ENCODE measurements at places on chromosomes 5 and 9.

DNA sequence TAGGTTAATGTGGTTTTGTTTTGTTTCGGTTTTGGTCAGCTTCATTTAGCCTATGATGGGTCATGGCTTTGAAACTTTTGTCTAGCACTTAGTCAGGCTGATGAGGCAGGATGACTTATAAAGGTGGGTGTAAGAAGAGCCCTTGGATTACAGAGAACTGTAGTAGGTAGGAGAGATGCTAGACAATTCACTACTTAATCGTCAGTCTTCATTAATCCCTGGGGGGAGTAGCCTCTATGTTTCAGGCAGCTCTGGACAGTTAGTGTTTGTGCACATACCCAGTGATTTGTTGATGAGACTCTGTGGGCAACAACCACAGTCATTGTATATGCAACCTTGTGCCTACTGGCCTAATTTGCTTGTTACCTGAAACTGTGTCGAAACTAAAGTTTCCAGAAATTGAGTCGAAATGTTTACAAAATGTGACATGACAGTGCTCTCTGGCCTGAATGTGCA is 113.3 kb downstream of the MTREX start:
- DNase-seq, result no peak

GRCh38 chr9:33791117-33791516 is 4.2 kb upstream of the PRSS3 start:
- DNase-seq, result no peak

DNA sequence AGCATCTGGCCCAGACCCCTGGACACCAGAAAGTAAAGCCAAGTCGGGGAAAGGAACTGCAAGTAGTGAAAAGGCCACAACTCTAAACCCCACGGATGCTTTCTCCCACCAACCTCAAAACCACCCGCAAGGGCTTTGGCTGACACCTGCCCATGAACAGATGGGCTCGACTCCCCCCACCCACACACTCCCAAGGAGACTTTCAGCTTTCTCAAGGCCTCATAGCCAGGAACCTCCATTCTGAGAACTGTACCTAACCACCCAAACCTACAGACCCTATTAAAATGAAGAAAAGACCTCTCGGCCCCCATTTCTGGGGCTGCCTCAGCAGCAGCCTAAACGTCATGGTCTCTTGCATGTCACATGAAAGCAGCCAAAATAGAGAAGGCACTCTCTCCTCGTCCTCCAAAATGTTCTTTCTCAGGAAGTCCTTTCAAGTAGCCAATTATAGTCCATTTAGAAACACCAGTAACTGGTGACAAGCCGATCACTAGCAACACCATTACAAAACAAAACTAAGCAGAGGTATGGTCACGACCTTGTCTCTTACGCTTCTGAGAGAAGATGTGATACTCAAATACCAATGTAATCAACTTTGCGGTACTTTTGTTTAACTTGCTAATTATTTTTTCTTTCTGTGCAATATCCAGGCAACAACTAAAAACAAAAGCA is 2.9 kb downstream of the B4GALT1 start:
- no peak for DNase-seq

DNA sequence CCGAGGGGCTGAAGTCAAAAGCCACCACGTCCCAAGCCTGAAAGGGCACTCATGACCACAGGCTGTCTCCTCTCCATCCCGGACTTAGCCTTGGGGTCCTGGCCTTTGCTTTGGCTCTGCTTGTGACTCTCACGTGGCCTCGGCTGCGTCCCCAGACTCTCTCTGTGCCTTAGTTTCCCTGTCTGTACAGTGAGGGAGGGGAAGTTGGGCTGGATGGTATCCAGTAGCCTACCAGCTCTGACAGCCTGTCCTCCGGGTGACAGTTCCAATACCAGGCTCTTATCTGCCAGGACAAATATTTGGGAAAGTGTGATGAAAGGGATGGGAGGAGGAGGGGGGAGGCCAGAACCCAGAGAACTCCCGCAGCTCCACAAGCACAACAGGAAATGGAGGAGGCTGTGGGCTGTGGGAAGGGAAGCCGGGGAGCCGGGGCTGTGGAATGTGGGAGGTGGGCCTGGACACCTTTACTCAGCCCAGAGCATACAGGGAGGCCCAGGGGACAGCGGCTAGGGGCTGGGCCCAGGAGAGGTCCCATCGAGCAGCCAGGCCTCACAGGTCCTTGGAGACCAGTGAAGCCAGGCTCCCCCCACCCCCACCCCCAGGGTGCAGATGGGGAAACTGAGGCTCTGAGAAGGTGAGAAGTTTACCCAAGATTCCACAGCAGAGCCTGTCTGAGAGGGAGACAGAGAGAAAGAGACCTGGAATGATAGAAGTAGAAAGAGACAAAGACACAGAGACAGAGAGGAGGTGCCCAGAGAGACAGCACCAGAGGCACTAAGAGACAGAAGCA is 18.3 kb downstream of the PDGFRB start:
- DNase-seq, result no peak

- DNase-seq, result no peak
Observed at GRCh38 chr9:89025553-89025952, 34.3 kb downstream of the S1PR3 start.

DNA sequence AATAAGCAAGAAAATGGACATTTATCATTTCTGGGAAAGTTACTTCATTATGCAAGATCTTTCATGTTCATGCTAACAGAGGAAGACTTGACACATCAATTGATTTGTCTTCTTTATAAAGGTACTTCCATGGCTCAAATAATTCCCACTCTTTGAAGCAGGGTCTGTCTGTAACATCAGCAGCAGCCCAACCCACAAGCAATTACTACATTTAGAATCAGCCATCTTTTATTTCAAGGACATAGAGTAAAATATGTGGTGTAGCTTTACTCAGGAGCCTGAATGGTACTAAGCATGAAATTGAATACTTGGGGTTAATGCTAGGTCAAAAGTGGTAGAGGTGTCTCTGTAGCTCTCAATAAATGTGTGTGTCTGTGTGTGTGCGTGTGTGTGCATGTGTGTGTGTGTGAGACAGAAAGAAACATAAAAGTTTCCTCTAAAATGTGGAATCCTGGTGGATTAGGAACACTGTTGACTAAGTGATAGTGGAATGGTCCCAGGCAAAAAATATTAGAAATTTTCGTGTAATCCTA is 581.1 kb downstream of the CAAP1 start:
- no peak for DNase-seq

DNA sequence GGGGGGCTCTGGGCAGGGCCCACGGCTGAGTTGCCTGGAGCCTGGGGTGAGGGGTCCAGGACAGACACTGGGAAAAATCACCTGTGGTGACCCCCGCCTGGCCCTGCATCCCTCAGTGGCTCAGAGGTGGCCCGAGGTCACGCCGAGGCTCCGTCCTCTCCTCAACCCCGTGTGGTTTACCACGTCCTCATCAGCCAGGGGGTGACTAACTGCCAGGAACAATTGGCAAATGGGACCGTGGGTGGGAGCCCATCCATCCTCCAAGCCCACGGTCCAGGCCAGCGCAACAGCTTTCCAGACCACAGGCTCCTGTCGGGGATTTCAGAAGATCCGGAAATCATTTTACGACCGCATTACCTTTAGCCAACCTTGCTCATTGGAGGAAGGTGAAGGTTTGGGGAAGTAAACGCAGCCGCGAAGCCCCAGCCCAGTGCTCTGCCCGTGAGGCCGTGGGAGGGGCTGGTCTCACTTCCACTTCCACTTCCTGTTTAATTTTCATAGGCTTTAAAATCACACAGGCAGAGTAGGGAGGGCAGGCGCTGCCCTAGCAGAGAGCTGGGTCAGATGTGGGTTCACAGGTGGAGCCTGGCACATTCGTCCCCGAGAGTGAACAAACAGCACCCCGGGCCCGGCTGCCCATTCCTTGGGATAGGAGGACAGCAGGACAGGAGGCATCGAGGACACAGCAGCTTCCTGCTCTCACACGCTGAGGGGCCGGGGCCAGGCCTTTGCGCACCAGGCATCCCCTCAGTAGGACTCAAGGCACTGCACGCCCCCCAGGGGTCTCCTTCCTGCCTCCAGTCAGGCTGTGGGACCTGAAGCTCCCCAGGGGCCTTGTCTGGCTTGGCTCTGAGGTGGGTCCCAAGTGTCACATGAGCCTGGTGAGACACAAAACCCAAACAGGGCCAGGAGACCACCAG is 19.8 kb upstream of the SLC9A3 start:
- no peak for DNase-seq

- DNase-seq, result no peak
Observed at GRCh38 chr9:112836394-112836793, 54.3 kb downstream of the SLC46A2 start.

GRCh38 chr5:15789642-15790041 is 289.7 kb downstream of the FBXL7 start:
- no peak for DNase-seq

DNA sequence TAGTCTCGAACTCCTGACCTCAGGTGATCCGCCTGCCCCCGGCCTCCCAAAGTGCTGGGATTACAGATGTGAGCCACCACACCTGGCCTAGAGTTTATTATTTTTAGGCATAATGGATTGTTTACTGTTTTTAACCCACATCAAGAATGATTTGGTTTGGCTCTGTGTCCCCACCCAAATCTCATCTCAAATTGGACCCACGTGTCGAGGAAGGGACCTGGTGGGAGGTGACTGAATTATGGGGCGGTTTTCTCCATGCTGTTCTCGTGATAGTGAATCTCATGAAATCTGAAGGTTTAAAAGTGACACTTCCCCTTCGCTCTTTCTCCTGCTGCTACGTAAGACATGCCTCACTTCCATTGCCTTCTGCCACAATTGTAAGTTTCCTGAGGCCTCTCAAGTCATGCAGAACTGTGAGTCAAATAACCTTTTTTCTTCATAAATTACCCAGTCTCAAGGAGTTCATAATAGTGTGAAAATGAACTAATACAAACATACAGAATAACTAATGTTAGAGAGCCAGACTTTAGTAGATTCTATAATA is 88.2 kb downstream of the RICTOR start:
- no peak for DNase-seq

DNA sequence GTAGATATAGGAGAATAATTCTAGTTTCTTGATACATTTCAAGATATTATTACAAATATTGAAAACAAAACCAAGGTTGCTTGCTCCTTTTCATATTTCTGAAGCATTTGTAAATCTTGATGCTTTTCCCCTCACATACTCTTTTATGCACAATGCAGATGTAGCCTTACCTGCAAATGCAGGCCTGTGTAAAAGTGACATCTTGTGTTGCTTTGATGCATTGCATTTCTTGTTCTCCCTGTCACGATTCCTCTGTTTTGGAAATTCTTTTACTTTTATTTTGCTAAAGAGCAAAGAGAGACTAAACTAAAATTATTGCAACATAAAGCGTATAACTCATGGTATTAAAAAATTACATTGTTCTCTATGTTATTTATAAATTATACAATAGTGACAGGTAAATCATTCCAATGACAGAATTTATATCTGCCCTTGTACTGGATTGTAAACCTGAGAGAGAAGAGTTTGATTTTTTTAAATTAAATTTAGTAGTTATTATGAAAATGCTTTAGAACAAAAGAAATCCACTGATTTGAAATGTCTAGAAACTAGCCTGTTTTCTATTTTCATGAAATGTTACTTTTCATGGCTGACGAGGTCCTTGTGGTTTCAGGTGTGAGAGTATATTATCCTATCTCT is 970.0 kb downstream of the MAT2B start:
- no peak for DNase-seq

- no peak for DNase-seq
Observed at GRCh38 chr5:143197260-143197656, 206.2 kb downstream of the NR3C1 start.

DNA sequence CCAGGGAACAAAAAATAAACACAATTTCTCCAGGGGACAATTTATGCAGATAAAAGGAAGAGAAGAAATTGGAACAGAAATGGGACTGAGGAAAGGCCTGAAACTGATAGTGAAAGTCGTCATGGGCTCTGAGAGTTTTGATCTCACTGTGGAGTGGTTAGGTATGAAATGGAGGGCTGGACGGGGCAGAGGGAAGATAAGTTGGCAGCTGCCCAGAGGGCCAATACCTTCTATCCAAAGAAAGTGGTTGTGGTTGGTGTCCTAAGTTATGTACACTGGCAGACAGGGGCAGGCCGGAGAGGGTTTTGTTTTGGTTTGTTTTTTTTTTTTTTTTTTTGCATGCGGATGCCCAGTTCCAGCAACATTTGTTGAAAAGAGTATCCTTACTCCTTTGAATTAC is 46.1 kb downstream of the ZNF618 start:
- DNase-seq, result no peak

- DNase-seq, result no peak
Observed at GRCh38 chr5:166909040-166909439, 1382.4 kb upstream of the WWC1 start.

DNA sequence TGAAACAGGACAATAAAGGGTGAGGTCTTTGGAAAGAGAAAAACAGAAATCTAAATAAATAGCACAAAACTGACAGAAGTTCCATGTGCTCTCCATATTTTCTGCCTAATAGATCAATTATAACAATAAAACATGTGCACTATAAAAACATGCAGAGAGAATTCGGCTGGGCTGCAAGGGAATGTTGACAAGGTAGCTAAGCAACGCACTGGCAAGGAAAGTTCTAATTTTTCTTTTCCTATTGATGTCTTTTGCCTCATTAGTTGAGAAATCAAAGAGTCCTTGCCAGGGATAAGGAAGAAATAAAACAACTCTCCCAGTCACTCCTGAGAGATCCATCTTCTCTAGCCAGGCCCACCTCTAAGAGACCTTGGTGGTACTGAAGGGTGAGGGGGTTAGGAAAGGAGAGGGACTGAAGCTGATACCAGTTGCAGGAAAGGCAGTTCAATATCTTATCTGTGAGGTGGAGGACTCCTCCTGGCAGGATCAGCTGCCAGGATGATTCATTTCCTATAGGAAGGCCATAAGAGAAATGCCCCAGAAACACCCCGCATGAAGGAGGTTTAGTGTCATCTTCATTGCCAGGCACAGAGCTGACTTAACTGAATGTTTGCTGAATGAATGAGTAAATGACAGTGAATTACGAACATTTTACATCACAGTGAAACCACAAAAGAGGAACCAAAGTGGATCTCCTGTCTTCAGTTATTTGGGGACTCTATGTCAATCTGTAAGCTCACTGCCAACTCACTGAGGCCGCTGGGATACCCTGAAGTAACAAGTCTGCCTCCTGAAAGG is 63.7 kb upstream of the IFNK start:
- DNase-seq, result no peak

- no peak for DNase-seq
Observed at GRCh38 chr5:124232515-124232914, 513.9 kb downstream of the ZNF608 start.

- no peak for DNase-seq
Observed at GRCh38 chr5:149886060-149886459, 58.5 kb downstream of the PDE6A start.

DNA sequence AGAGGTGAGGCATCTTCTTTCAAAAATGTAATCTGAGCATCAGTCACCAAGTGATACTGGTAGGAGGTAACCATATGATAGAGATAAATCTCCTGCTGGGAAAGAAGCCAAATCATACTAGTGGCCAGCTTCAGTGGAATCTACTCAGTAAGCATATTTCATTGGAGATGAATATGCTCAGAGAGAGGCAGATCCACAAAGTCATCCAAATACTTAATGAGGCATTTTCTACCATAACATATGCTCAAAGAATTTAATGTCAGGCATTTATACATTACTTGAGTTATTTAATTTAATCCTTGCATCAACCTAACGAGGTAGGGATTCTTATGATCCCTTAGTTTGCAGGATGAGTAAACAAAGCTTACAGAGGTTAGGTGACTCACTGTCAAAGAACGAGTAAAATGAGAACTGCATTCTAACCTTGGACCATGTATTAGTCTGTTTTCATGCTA is 50.9 kb upstream of the DMRTA1 start:
- DNase-seq, result no peak
